CD4-positive, alpha-beta T cell treated with Interleukin-17A for 1 hour (primary cell): ENCODE measurements at places on chromosomes 2 and 18.

GRCh38 chr18:12803069-12803936 is 80.7 kb downstream of the PTPN2 start:
- DNase-seq: no peak

DNA sequence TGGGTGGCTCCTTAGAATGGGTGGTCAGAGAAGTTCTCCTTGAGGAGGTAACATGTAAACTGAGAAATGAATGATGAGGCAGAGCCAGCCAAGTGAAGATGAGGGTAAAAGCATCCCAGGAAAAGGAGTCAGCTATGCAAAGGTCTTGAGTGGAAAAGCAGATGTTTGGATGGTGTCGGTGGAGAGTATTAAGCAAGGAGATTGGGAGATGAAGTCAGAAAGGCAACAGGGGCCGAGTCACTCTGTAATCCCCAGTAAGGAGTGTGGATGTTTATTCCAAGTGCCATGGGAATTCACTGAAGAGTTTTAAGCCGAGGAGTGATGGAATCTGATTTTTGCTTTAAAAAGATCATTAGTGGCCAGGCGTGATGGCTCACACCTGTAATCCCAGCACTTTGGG is 3.4 kb upstream of the STAMBP start:
- DNase-seq: no peak

DNA sequence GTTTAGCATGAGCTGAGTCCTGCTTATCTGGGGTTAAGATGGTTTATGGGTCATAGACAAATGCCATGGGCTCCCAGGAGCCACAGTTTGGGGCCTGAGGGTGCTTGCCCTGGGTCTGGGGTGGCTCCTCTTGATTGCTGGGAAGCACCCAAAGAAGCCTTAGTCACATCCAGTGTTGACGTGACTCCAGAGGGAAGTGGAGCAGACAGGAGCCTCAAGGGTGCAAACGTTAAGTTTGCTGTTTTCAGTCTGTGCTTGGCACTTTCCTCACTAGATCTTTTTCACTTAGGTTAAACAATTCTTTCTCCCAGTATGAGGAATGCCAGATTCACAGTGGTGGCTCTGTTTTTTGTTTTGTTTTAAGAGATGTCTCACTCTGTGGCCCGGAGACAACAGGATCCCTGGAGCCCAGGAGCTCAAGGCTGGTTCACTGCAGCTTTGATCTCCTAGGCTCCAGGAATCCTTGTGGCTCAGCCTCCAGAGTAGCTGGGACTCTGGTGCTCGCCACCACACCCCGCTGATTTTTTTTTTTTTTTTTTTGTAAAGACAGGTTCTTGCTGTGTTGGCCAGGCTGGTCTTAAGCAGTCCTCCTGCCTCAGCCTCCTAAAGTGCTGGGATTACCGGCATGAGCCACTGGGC is 251.3 kb downstream of the FAM210A start:
- no peak for DNase-seq

- DNase-seq: peak; percentile 54
Observed at GRCh38 chr18:3177902-3178687, 41.7 kb downstream of the MYOM1 start.

DNA sequence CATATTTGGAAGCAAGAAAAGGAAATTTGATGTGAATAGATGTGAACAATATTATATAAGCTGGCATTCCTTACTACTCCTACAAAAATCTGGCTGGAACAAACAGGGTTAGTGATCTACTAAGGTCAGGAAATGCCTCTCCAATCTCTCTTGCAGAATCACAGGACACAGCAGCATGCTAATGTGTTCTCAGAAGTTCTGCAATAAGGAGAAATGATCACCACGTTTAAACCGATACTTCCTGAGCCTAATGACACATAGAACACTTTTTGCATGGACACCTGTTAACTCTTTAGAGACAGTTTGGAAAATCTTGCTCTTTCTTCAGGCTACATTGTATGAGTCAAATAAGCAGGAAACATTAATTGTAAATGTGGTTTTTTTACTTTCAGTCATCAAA is 89.6 kb upstream of the MAP3K20 start:
- DNase-seq: no peak

DNA sequence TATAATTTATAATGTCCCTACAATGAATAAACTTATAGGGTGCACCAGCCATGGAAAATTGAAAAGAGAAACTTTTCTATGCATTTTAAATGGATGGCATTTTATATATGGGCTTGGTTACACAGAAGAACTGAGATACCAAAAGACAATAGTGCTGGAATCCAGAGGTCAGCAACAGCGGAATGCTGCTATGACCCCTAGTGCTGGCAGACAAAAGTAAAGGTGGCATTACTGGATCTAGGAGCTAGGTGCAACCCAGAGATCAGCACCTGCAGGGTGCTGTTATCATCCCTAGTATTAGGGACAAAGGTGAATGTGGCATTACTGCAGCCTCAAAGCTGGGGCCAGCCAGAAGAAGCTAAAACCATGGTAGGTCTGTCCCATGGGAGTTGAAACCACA is 392.7 kb upstream of the ST6GAL2 start:
- DNase-seq: no peak

- no peak for DNase-seq
Observed at GRCh38 chr2:46334389-46335271, 37.4 kb downstream of the EPAS1 start.

GRCh38 chr18:77004555-77005380 is 127.8 kb downstream of the MBP start:
- DNase-seq: peak; percentile 6

DNA sequence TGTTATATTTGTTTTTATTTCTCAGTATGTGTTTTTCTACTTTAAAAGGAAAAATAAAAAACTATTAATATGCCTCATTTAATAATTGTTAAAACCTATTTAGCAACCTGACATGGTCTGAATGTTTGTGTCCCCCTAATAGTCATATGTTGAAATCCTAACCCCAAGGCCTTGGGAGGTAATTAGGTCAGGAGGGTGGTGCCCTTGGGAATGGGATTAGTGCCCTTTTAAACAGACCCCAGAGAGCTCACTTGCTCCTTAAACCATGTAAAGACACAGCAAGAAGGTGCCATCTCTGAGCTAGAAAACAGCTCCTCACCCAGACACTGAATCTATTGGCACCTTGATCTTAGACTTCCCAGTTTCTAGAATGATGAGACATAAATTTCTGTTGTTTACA is 71.8 kb downstream of the CHST9 start:
- no peak for DNase-seq

GRCh38 chr2:181077128-181077709 is 96.8 kb downstream of the UBE2E3 start:
- DNase-seq: peak; percentile 78

- DNase-seq: no peak
Observed at GRCh38 chr2:232999354-232999753, 13.7 kb downstream of the NGEF start.

DNA sequence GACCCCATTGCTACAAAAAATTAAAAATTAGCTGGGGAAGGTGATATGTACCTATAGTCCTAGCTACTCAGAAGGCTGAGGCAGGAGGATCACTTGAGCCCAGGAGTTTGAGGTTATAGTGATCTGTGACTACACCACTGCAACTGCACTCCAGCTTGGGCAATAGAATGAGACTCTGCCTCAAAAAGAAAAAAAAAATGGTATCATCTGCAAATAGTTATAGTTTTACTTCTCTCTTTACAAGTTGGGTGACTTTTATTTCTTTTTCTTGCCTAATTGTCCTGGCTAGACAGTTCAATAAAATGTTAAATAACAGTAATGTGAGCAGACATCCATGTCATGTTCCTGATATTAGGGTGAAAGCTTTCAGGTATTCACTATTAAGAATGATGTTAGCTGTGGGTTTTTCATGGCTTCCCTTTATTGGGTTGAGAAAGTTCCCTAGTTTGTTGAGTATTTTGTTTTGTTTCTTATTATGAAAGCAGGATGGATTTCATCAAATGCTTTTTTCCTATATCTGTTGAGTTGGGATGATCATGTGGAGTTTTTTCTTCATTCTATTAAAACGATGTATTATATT is 24.9 kb upstream of the ACOXL start:
- DNase-seq: no peak

GRCh38 chr2:230312638-230313037 is 14.4 kb upstream of the SP140L start:
- no peak for DNase-seq

GRCh38 chr2:85735691-85736090 is 18.1 kb upstream of the ATOH8 start:
- DNase-seq: no peak

GRCh38 chr2:160568856-160569255 is 75.2 kb upstream of the RBMS1 start:
- DNase-seq: no peak

DNA sequence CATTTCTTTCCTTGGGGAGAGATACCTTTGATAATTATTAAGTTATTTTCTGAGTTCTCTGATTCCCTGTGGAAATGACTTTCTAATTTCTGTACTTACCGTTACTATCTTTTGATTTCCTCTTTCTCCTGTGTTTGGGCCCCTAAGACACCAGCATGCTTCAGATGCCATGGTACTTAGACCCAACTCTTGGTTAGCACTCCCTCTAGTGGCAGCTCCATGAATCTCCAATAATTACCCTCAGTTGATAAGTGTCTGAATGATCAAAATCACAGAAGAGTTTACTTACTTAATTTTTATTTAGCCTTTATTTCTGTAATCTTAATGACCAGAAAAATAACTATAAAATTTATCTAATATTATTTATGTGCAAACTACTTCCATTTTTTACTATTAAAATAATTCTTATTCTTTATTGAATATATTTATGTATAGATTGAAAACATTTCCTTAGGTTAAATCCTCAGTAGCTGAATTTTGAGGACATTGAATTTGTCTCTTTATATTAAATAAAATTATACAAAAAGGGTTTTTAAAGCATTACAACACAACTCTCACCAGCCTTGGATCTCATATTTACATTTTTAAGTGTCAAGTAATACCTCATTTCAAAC is 300.4 kb downstream of the KCNS3 start:
- DNase-seq: peak; percentile 45
